ENCODE measurements at places on chromosomes 7 and 10. TPM values are rescaled to one million over a fixed set of nuclear protein-coding genes. Genes with fewer than 3 reads are reported as not detected.

GRCh38 chr7:108027239-108027638 is 24.3 kb upstream of the LAMB1 start:
- DNase-seq, result no peak

DNA sequence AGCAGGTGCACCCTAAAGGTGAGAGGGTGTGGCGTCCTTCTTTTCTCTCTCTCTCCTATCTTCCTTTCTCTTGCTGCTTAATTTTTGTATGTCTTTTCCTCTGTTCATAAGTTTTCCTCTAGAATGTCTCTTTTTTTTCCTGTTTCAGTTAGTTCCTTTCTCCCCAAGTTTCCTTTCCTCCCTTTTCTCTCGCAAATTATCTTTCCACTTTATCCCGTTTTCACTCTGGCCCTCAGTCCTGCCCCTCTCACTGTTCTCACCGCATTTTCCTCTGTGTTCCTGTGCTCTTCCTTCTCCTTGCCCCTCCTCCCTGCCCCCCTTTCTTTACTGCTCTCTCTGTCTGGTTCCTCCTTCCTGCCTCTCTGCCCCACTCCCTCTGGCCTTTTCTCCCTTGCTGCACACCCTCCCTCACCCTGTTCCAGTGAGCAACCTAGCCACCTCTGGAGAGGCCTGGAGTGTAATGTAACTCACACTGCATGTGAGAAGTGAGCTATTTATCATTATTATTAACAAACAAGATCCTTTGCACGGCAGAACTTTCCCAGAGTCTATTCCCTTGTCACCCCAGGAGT is 158.5 kb downstream of the C10orf105 start:
- DNase-seq, result no peak

DNA sequence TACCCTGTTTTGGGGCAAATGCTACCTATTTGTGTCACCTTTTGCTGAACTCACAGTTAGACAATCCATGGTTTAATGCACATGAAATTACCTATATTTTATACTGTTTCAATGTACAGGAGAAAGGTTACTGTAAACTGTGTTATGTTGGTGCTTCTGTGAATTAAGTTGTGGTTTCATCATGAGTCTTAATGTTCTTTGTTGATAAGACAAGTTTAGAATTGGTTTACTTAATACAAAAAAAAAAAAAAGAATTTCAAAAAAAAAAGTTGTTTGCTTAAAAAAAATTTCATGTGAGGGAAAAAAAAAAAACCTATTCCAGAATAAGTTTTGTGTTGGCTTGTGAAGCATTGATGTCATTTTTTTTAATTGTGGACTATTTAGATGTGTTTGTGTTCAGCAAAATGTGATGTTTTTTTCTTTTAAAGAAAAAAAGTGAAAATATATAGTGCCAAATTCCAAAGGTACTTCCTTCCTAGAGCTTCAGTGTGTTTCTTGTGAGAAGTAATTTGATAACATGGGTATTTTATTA is 280.3 kb downstream of the USP6NL start:
- DNase-seq, result no peak

- no peak for DNase-seq
Measured at GRCh38 chr7:23295401-23295697, 3.8 kb upstream of the MALSU1 start.

DNA sequence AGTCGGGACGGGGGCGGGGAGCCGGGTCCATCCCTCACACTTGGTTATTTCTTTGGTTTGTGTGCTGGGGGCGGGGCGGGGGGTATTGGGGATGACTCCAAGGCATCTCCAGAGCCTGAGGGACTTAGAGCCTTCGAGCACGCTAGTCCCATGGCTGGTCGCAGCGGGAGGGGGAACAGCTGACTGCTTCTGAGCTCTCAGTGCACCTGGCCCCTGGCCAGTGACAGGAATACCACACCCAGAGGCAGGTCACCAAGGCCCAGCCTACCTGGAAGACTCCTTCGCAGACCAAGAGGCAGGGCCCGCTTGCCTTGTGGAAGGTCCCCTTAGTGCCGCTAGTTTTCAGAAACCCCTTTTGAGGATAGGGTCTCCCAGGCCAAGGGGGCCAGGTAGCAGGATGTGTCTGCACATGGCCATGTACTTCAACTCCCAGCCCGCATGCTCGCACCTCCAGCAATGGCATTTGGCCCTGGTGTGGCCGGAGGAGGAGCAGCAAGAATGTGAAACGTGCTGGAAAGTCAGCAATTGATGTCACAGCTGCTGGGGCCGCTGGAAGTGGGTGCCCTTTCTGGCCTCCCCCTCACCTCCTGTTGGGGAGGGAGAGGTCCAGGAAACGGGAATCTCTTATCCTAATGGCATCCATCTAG is 40.3 kb downstream of the AGAP3 start:
- DNase-seq, result no peak

DNA sequence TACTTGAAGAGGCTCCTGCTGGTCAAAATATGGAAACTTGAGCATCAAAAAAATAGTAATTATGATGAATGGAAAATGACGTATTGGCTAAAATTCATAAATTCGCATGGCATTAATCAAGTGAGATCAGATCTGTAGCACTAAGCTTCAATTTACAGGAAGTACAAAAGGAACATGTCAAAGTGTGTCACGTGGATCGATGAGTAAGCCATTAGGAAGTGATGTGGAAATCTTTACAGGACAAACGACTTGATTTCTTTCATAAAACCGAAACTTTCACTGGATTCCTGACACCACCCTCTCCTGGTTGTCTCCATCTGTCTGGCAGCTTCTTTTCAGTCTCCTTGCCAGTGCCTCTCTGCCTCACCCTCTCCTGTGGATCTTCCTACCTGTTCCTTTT is 25.8 kb downstream of the AKR1C8 start:
- no peak for DNase-seq

DNA sequence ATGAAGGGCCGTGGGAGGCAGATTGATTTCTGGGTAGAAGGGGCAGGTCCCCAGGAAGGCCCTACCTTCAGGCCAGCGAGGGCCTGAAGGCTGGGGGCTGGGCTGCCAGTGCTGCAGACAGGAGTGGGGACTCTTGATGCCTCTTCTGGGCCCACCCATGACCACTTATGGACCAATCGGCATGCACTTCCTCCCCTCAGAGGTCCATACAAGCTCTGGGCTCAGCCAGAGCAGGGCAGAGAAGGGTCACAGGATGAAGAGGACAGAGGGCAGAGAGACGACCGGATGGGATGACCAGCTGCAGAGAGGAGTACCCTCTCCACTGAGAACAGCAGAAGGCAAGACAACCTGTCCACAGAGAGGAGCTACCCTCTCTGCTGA is 120.1 kb downstream of the DYNC2I1 start:
- no peak for DNase-seq

The PRKG1 gene
- 27.1 TPM for total RNA-seq
